CD4-positive, alpha-beta T cell (primary cell): ENCODE measurements at places on chromosomes 16 and 17. TPM values are rescaled to one million over a fixed set of nuclear protein-coding genes. Genes with fewer than 3 reads are reported as not detected.

- H3K27me3 ChIP-seq: no peaks in the 10 kb centered on the region
- no peaks in the 10 kb centered on the region for H3K36me3 ChIP-seq
- H3K27ac ChIP-seq: no peak overlapping the region
- no peaks in the 10 kb centered on the region for H3K4me1 ChIP-seq
Measured at GRCh38 chr17:9658593-9659211, 13.4 kb downstream of the USP43 start.

DNA sequence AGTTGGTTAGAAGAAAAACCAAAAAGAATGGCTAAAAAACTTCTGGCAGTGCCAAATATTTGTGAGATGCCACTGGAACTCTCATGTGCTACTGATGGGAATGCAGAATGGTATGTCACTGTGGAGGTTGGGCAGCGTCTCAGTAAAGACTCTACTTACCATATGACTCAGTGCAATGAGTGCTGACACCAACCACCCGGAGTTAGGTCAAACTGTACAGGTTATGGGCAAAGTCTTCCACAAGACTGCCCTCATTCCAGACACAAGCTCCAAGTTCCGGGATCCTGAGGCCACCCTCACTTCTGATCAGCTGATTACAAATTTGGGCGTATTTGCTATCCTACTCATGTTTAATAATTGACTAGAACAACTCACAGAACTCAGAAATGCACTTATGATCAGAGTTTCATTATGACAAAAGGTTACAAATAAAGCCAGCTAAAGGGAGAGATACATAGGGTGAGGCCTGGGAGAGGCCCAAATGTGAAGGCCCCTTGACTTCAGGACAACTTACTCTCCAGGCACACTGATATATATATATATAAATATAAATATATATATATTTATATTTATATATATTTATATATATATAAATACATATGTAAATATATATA is 114.9 kb downstream of the TRIM37 start:
- no peaks in the 10 kb centered on the region for H3K4me1 ChIP-seq
- no peaks in the 10 kb centered on the region for H3K27me3 ChIP-seq
- peaks cover 5% of the 10 kb centered on the region for H3K36me3 ChIP-seq
- H3K27ac ChIP-seq: no peak overlapping the region

GRCh38 chr17:1518410-1518809 is 2.0 kb upstream of the INPP5K start:
- H3K27ac ChIP-seq: no peak overlapping the region
- peaks cover 32% of the 10 kb centered on the region for H3K4me1 ChIP-seq
- H3K27me3 ChIP-seq: no peaks in the 10 kb centered on the region
- H3K4me3 ChIP-seq: no peak overlapping the region
- H3K36me3 ChIP-seq: peaks cover 32% of the 10 kb centered on the region

The KAT2A gene
- 42.4 TPM for total RNA-seq

DNA sequence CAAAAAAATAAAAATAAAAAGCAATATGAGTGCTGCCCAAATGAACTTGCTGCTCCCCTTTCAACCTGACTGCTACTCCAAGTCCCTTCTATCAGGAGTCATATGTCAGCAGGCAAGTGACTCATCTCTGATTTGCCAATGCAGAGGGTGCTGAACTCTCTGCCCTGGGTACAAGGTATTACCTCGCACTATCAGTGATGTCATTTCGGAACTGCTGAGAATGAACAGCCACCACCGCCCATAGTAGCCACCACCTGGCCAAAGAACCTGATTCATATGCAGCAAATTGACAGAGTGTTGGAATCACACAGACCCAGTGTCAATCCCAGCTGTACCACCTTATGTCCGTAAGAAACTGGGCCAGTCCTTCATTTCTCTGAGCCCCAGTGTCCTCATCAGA is 31.2 kb downstream of the LYRM9 start:
- DNase-seq: no peak
- H3K27me3 ChIP-seq: no peaks in the 10 kb centered on the region
- H3K4me1 ChIP-seq: no peaks in the 10 kb centered on the region
- no peak overlapping the region for H3K27ac ChIP-seq
- no peak overlapping the region for H3K4me3 ChIP-seq

The ELAC2 gene
- 53.3 TPM for total RNA-seq

- no peaks in the 10 kb centered on the region for H3K36me3 ChIP-seq
- H3K27me3 ChIP-seq: no peaks in the 10 kb centered on the region
- no peaks in the 10 kb centered on the region for H3K4me1 ChIP-seq
- no peak for DNase-seq
Measured at GRCh38 chr16:73179705-73180331, 131.9 kb upstream of the ZFHX3 start.

The RAP1GAP2 gene
- total RNA-seq: 49.7 TPM

GRCh38 chr16:17347624-17348023 is 123.1 kb downstream of the XYLT1 start:
- peaks cover 78% of the 10 kb centered on the region for H3K4me1 ChIP-seq
- H3K27ac ChIP-seq: no peak overlapping the region
- peaks cover 4% of the 10 kb centered on the region for H3K36me3 ChIP-seq

DNA sequence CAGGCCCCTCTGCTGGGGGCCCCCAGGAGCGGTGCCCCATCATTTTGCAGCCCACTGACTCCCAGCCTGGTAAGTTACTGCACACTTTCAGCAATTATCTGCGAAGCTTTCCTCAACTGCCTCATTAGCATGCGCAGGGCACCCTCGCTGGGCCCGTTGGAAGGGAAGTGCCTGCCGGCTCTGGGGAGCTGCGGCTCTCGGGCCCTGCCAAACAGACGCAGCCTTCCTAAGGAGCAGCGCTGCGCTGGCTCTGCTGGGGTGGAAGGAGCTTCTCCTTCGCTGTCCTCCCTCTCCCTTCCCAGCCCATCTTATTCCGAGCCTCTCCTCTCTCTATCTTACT is 71.0 kb downstream of the RBBP6 start:
- peaks cover 36% of the 10 kb centered on the region for H3K27me3 ChIP-seq
- H3K4me1 ChIP-seq: peaks cover 7% of the 10 kb centered on the region
- no peak overlapping the region for H3K4me3 ChIP-seq
- H3K36me3 ChIP-seq: no peaks in the 10 kb centered on the region

GRCh38 chr17:58195518-58196123 is 3.1 kb downstream of the EPX start:
- no peaks in the 10 kb centered on the region for H3K36me3 ChIP-seq
- DNase-seq: no peak
- no peak overlapping the region for H3K4me3 ChIP-seq

DNA sequence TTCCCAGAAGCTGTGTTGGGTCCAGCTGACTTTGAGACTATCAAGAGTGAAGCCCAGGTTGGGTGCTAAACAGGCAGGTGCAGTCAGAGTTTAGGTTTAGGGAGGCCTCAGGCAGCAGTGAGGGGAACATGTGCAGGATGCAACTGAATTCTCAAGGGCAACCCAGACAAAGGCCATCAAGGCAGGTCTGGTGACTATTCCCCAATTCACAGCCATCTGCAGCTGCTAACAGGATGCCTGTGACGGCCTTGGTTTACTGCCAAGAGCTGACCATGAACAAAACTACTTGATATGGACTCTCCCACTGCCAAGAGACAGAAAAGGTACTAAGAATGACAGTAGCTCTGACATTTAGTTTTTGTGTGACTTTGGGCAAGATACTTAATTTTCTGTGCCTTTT is 45.2 kb upstream of the BCAR1 start:
- no peak for DNase-seq
- no peaks in the 10 kb centered on the region for H3K4me1 ChIP-seq
- no peaks in the 10 kb centered on the region for H3K27me3 ChIP-seq
- no peak overlapping the region for H3K4me3 ChIP-seq
- H3K36me3 ChIP-seq: peaks cover 56% of the 10 kb centered on the region

The ULK2 gene
- 17.1 TPM for total RNA-seq

DNA sequence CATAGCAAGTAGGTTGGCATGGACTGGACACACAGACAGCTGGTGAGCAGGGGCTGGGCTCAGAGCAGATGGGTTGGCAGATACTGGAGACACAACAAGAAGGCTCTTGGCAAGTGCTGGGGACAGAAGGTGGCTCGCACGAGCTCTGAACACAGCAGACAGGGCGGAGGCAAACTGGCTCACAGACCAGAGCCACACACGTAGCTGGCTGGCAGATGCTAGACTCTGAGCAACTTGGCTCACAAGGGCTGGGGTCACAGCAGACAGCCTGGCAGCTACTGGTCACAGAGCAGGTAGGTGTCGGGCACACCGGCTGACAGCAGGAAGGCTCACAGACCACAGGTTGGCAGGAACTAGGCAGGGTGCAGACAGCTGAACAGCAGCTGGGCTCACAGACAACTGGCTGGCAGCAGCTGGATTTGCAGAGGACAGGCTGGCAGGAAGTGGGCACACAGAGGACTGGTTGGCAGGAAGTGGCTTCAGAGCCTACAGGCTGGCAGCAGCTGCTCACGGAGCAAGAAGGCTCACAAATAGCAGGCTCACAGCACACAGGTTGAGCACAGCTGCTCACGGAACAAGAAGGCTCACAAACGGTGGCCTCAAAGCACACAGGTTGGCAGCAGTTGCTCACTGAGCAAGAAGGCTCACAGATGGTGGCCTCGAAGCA is 725 bp downstream of the KRTAP16-1 start:
- no peaks in the 10 kb centered on the region for H3K36me3 ChIP-seq
- H3K4me1 ChIP-seq: peaks cover 55% of the 10 kb centered on the region
- peak overlapping the region; percentile 36 for H3K4me3 ChIP-seq
- peak; percentile 95 for DNase-seq

DNA sequence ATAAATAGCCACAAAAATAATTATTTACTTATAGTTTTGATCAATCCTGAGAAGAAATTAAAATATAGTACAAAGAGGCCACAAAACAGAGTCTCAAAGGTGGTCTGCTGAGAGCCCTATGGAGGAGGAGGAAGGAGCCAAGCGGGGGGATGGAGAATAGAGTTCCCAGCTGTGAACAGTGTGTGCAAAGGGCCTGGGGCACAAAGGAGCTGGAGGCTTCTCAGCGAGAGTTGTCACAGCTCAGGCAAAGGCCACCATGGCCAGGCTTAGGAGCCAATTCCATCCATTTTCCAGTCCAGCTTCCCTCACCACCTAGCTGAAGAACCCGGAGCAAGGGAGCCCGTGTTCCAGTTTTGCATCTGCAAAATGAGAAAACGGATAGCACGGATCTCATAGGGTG is 5.4 kb upstream of the ZNF423 start:
- peaks cover 20% of the 10 kb centered on the region for H3K27me3 ChIP-seq
- no peaks in the 10 kb centered on the region for H3K36me3 ChIP-seq
- H3K4me3 ChIP-seq: no peak overlapping the region
- H3K27ac ChIP-seq: no peak overlapping the region
- no peak for DNase-seq

GRCh38 chr17:72572604-72573491 is 452.0 kb downstream of the SOX9 start:
- no peak overlapping the region for H3K27ac ChIP-seq
- no peak for DNase-seq
- no peaks in the 10 kb centered on the region for H3K4me1 ChIP-seq
- no peaks in the 10 kb centered on the region for H3K36me3 ChIP-seq
- H3K4me3 ChIP-seq: no peak overlapping the region
- H3K27me3 ChIP-seq: no peaks in the 10 kb centered on the region

GRCh38 chr17:78826421-78826820 is 14.2 kb downstream of the USP36 start:
- no peak for DNase-seq
- peaks cover 18% of the 10 kb centered on the region for H3K4me1 ChIP-seq
- peaks cover 98% of the 10 kb centered on the region for H3K36me3 ChIP-seq

DNA sequence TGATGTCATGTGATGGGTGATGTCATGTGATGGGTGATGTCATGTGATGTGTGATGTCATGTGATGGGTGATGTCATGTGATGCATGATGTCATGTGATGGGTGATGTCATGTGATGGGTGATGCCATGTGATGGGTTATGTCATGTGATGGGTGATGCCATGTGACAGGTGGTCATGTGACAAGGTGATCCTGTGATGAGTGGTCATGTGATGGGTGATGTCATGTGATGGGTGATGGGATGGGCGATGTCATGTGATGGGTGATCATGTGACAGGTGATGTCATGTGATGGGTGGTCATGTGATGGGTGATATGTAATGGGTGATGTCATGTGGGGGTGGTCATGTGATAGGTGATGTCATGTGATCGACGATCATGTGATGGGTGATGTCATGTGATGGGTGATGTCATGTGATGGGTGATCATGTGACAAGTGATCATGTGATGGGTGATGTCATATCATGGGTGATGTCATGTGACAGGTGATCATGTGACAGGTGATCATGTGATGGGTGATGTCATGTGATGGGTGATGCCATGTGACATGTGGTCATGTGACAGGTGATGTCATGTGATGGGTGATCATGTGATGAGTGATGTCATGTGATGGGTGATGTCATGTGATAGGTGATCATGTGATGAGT is 17.2 kb downstream of the CD300LB start:
- no peak overlapping the region for H3K4me3 ChIP-seq
- DNase-seq: no peak

The ADORA2B gene
- not detected for total RNA-seq

DNA sequence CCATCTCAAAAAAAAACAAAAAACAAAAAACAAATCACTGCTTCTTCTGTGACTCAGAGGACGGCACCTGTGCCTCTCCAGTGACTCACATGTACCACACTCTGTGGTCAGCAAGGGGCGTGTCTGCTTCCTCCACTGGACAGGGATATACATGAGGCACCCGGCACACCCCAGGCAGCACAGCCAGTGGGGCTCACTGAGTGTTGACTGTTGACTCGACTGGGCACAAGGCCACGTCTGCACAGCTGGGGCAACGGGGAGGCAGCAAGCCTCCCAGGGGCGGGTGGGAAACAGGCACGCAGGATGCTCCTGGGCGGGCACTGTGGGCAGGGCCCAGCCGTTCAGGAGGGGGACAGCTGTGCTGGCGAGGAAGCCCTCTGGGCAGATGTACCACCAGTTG is 64.1 kb downstream of the TIMM22 start:
- H3K27me3 ChIP-seq: no peaks in the 10 kb centered on the region
- no peak overlapping the region for H3K27ac ChIP-seq
- no peak overlapping the region for H3K4me3 ChIP-seq
- peaks cover 61% of the 10 kb centered on the region for H3K36me3 ChIP-seq
- no peaks in the 10 kb centered on the region for H3K4me1 ChIP-seq
- DNase-seq: no peak

GRCh38 chr16:22192261-22193062 is 13.6 kb upstream of the EEF2K start:
- H3K27me3 ChIP-seq: no peaks in the 10 kb centered on the region
- peak; percentile 57 for DNase-seq
- peak overlapping the region; percentile 100 for H3K27ac ChIP-seq
- H3K4me3 ChIP-seq: peak overlapping the region; percentile 64
- H3K36me3 ChIP-seq: no peaks in the 10 kb centered on the region

GRCh38 chr16:85620374-85620773 is 7.3 kb downstream of the GSE1 start:
- no peak for DNase-seq
- peaks cover 4% of the 10 kb centered on the region for H3K27me3 ChIP-seq
- H3K27ac ChIP-seq: no peak overlapping the region
- peaks cover 38% of the 10 kb centered on the region for H3K4me1 ChIP-seq

DNA sequence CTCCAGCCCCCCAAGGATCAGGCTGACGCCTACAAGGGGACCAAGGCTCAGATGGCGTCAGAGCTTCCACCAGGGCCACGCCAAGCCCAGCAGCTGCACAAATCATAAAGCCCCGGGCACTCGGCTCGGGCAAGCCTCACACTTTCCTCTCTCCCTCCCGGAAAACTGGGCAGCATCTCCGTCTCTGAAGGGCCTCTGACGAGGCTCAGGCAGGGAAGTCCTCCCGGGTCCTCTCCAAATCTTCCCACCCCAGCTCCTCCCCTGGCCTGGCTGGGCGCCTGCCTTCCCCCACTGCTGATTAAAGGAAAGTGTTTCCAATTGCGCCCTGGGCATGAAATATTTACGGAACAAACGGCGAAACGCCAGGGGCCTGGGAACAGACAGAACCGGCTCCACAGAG is 38.5 kb downstream of the PIEZO1 start:
- H3K27me3 ChIP-seq: no peaks in the 10 kb centered on the region
- H3K27ac ChIP-seq: peak overlapping the region; percentile 46
- H3K4me1 ChIP-seq: peaks cover 44% of the 10 kb centered on the region
- peaks cover 15% of the 10 kb centered on the region for H3K36me3 ChIP-seq
